ENCODE measurements at places on chromosomes 4 and X. TPM values are rescaled to one million over a fixed set of nuclear protein-coding genes. Genes with fewer than 3 reads are reported as not detected.

The NHSL2 gene
- 3.8 TPM for total RNA-seq

The CFP gene
- 3.0 TPM for total RNA-seq

The RAB33B gene
- 6.1 TPM for total RNA-seq

The SPANXN1 gene
- total RNA-seq = not detected

The HPGDS gene
- total RNA-seq = 2.3 TPM
